NCI-H1105 (cell line): ENCODE measurements at places on chromosomes 2 and 18.

GRCh38 chr2:95275601-95276243 lies 1.5 kb downstream of the PROM2 start:
- no peak for DNase-seq

- no peak for DNase-seq
Observed at GRCh38 chr18:57837917-57838548, 34.9 kb upstream of the ATP8B1 start.

DNA sequence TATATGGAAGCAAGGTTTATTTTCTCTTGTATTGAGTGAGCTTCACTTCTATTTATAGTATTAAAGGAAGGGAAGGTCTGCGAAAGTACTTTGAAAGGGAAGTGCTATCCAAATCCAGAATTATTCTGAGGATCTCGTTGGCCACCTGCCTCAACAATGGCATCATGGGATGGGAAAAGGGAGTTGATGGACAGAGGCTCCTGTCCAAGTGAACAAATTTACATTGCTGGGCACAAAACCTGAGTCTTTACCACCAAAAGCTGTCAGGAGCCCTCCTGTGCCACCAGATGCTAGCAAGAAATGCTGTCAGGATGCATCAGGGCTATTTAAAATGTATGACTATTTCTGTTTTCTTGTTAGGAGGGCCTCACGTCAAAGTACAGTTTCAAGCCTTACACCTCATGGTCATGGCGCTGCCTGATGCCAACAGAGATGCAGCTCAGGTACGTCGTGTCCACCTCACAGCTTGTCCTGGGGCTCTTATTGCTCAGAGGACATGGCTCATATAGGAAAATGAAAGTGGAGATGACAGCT lies 157.3 kb downstream of the ARHGAP28 start:
- DNase-seq: no peak

DNA sequence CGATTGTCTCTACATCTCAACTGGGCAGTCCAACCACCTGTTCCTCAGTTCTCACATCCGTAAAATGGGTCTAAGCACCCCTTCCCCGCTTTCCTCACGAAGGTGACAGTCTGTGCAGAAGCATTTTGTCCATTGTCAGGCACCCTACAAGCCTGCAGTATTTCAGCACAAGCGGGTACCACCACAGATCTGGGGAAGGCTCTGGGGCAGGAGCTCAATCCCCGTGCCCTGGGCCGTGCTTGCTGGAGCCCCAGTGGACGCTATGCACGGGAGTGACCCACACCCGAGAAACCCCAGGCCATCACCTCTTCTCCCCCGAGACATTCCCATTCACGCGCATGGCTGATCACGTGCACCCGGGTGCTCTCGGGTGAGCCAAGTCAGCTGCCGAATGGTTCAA lies 137.7 kb upstream of the PXDN start:
- no peak for DNase-seq

GRCh38 chr2:118250001-118250400 lies 161.7 kb downstream of the INSIG2 start:
- no peak for DNase-seq

- no peak for DNase-seq
Observed at GRCh38 chr18:23499291-23499781, 4.0 kb upstream of the RMC1 start.

GRCh38 chr2:172843902-172844715 lies 108.5 kb downstream of the RAPGEF4 start:
- no peak for DNase-seq

- no peak for DNase-seq
Observed at GRCh38 chr2:19176977-19177376, 181.4 kb downstream of the OSR1 start.

DNA sequence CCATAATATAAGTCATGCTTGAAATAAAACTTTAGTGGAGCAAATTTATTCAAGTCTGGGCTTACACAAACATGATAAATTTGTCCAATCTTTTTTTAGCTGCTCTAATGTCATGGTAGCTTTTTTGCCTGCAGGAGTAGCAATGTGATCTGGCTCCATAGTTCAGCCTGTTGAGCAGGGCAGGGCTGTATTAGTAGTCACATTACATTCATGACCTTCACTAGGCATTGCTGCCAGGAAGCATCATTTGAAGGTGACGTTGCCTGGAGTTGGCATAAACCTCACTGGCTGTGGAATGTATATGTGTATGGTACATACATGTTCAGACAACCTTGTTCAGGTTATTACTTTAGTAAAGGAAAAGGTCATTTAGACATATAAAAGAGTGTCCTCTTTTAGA lies 76.6 kb downstream of the CCDC85A start:
- no peak for DNase-seq

DNA sequence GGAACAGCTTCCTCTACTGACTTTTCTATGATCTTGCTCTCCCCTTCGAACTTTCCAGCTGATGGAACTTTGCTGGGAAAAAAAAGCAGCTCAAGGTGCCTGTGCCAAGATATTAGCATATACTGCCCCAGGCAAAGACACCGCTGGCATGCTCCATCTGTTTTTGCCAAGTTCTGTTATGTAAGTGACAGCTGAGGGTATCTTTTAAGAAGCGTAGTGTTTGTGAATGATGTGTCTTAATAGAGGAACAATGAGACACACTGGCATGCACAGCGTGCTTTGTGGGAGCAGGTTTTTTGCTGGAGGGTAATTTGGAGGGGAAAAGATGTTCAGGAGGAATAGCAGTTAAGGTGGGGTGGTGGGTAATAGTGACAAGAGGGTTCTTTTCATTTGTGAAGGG lies 47.8 kb downstream of the SLC4A3 start:
- no peak for DNase-seq

DNA sequence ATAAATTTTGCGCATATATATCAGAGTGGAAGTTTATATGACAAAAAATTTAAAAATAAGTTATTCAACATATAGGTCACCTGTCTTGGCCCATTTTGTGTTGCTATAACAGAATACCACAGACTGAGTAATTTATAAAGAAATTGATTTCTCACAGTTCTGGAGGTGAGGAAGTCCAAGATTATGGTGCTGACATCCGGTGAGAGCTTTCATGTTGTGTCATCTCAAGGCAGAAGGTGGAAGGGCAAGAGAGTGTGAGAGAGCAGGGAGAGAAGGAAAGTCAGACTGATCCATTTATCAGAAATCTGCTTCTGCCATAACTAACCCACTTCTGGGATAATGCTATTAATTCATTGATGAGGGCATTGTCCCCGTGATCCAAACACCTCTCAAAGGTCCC lies 9.0 kb upstream of the FEZ2 start:
- no peak for DNase-seq

GRCh38 chr18:8996771-8997432 lies 105.6 kb upstream of the NDUFV2 start:
- no peak for DNase-seq

GRCh38 chr18:53610957-53611356 lies 613.5 kb downstream of the MBD2 start:
- no peak for DNase-seq

- no peak for DNase-seq
Observed at GRCh38 chr2:65622499-65622898, 190.1 kb upstream of the SPRED2 start.

GRCh38 chr2:138829326-138829919 lies 49.2 kb upstream of the NXPH2 start:
- DNase-seq: peak; percentile 11
